ENCODE measurements at places on chromosomes 16 and 17. TPM values are rescaled to one million over a fixed set of nuclear protein-coding genes. Genes with fewer than 3 reads are reported as not detected.

DNA sequence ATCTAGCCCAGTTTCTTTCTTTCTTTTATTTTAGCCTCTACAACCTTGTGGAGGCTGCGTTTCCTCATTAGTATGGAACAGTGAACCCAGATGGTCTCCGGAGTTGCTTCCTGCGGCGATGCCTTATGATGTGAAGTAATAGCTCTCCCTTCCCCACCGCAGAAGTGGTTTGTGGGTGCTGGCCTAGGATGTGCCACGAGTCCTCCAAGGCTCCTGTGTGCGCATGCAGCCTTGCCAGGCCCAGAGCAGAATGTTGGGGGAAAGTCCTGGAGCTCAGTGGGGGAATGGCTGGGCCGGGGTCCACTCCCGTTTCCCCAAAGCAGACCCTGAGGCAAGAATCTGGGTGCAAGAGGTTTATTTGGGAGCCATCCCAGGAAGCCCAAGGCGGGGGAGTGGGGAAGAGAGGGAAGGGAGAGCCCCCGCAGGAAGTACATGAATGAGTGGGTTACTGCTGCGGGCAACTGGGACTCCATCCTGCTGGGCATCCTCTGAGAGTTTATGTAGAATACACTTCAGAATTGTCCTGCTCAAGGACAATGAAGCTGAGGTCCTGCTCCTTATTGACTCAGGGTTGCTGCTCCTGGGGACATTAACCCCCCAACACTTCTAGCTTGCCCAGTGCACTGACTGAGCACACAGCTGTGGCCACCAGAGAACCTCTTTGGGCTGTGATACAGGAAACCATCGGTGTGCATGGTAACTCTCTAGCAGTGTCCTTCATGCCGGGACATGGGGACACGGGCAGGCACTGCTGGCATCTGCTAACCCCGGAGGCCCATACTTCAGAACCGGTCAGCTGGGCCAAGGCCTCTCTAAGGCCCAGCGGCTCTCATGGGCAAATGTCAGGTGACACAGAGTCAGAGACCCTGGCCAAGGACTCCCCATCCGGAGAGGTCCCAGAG is 3.7 kb upstream of the HCRT start:
- H3K4me3 ChIP-seq, result no peak overlapping the region
- H3K27me3 ChIP-seq, result peaks cover 2% of the 10 kb centered on the region
- no peaks in the 10 kb centered on the region for H3K36me3 ChIP-seq
- no peaks in the 10 kb centered on the region for H3K4me1 ChIP-seq
- H3K27ac ChIP-seq, result no peak overlapping the region

DNA sequence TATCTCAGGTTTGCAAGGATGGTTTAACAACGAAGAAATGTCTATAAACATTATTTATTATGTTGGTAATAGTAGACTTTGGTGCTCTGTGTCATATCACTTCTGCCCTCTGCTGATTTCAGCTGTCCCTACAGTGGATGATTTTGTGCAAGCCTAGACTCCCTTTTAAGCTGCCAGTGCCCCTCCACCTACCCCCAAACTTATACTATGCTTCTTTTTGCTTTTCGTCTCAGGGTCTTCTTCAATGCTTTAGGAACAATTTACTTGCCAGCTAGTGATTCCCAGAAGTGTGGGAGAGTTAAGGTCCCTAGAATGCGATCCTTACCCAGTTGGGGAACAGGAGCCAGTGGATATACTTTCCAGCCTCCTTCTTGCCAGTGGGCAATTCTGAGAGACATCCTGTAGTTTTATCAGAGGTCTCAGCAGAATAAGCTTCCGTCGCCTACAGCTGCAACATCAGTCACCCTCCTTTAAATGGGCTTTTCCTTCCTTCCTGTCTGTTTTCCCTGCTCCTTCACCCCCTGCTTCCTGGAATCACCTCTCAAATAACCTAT is 4.1 kb downstream of the ICAM2 start:
- no peaks in the 10 kb centered on the region for H3K4me1 ChIP-seq
- no peaks in the 10 kb centered on the region for H3K36me3 ChIP-seq
- no peak overlapping the region for H3K4me3 ChIP-seq
- no peak for DNase-seq

GRCh38 chr17:65977041-65977440 is 214.9 kb downstream of the CEP112 start:
- DNase-seq, result no peak
- H3K36me3 ChIP-seq, result no peaks in the 10 kb centered on the region
- no peak overlapping the region for H3K27ac ChIP-seq
- H3K4me1 ChIP-seq, result no peaks in the 10 kb centered on the region

DNA sequence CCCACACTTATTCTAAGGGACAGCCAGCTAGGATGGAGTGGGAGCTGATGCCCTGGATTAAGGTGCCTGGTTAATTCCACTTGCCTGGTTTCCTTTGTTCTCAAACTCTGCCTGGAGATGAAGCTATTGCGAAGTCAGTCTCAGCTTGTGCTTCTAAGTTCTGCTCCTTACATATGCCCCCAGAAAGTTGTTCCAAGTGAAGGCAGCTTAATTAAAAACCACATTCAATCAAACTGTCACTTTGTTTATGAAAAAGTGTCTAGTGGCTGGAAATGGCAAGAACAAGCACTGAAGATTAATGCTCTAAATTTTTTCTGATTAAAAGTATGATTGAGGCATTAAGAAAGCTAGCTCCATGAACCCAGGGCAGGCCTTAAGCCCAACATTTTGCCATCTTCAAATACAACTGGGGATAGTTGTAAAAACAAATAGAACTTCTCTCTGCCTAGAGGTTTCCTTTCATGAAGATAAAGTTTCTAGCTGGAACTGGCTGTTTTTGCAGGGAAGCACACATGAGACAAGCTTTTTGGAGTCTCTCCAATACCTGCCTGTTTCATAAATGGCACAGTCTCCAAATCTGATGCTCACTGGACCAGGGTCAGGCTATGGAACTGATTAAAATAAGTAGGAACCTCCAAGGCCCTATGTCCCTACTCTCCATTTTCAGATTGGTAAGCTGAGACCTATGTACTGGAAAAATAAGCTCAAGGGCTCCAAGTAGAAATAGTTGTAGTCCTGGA is 100.9 kb downstream of the GRIN2A start:
- no peaks in the 10 kb centered on the region for H3K4me1 ChIP-seq
- H3K27ac ChIP-seq, result no peak overlapping the region
- DNase-seq, result no peak
- no peaks in the 10 kb centered on the region for H3K27me3 ChIP-seq
- H3K4me3 ChIP-seq, result no peak overlapping the region

- H3K4me1 ChIP-seq, result peaks cover 8% of the 10 kb centered on the region
- no peak overlapping the region for H3K27ac ChIP-seq
- no peak for DNase-seq
- H3K27me3 ChIP-seq, result no peaks in the 10 kb centered on the region
- H3K36me3 ChIP-seq, result no peaks in the 10 kb centered on the region
Measured at GRCh38 chr16:50396761-50397535, 28.2 kb upstream of the BRD7 start.

DNA sequence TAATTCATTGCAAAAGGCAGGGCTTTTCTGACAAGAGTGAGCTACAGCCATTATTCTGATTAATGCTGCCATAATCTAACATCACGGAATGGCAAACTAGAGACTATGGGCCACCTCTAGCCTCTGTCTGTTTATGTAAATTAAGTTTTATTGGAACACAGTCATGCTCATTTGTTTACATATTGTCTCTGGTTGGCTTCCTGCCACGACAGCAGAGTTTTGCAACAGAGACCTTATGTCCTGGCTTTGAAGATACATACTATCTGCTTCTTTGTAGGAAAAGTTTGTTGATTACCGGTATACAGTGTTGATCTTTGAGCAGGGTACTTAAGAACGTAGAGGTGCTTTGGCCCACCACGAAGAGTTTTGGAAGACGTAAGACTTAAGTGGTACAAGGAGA is 715.9 kb upstream of the RBFOX1 start:
- no peak overlapping the region for H3K27ac ChIP-seq
- no peak overlapping the region for H3K4me3 ChIP-seq
- H3K4me1 ChIP-seq, result 0 out of 2 replicates have a peak, but pooled peaks cover 2% of the 10 kb centered on the region
- H3K36me3 ChIP-seq, result peaks cover 6% of the 10 kb centered on the region
- no peaks in the 10 kb centered on the region for H3K27me3 ChIP-seq

Gene SLC7A5
- total RNA-seq, result 217 TPM

Gene NPIPB6
- total RNA-seq, result 2.0 TPM

Gene KRT25
- not detected for total RNA-seq

Gene RTN4RL1
- 0.18 TPM for total RNA-seq

All from H9 (cell line).